Activated T-cell treated with anti-CD3 and anti-CD28 coated beads for 1 hour (primary cell): ENCODE measurements at places on chromosomes 4 and X.

GRCh38 chr4:73608689-73609594 lies 11.3 kb downstream of the RASSF6 start:
- no peak for DNase-seq

DNA sequence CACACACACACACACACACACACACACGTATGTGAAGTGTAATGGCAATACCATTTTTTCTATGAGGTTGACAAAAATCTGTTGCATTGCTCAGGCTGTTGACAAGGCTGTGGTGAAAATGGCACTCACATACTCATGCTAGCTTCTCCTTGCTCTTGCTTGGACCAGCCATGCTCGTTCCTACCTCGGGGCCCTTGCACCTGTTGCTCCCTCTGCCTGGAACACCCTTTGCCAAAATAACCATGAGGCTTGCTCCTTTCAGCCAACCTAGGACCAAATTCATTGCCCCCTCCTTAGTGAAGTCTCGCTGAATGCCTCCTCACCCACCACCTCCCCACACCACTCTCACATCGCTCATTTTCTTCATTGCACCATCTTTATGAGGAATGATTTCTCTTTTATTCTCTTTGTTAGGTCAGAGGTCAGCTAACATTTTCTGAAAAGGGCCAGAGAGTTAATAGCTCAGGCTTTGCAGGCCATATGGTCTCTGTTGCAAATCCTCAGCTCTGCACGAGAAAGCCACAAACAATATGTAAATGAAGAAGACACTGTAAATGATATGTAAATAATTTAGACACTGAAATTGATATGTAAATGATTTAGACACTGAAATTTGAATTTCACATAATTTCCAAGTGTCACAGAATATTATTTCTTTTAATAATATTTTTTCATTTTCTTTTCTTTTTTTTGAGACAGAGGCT lies 13.3 kb downstream of the SLC38A5 start:
- no peak for DNase-seq

- no peak for DNase-seq
Measured at GRCh38 chr4:147546349-147546748, 65.5 kb downstream of the EDNRA start.

DNA sequence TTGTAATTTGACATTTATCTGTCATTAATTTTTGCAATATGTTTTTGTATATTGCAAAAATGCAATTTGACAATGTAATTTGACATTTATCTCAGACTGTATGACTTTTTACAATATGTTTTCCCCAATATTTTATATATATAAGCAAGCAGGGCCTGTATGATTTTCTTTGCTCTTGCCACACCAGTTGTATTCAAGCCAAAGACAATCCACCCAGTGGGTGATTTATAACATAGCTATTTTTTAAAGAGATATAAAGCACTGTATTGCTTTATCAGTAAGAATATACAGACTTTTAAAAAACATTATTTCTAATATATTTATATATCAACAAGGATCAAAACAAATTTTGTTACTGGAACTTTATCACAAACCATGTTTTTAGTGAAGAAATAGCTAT lies 47.3 kb downstream of the SLIT2 start:
- no peak for DNase-seq

GRCh38 chr4:145552181-145552822 lies 66.9 kb upstream of the MMAA start:
- DNase-seq, result no peak

- DNase-seq, result no peak
Measured at GRCh38 chr4:76381986-76382385, 39.0 kb downstream of the CCDC158 start.

GRCh38 chrX:2432298-2432863 lies 68.4 kb downstream of the DHRSX start:
- DNase-seq, result no peak

GRCh38 chrX:39059866-39060265 lies 258.6 kb downstream of the MID1IP1 start:
- no peak for DNase-seq

GRCh38 chr4:8284391-8284790 lies 14.8 kb downstream of the HTRA3 start:
- no peak for DNase-seq

DNA sequence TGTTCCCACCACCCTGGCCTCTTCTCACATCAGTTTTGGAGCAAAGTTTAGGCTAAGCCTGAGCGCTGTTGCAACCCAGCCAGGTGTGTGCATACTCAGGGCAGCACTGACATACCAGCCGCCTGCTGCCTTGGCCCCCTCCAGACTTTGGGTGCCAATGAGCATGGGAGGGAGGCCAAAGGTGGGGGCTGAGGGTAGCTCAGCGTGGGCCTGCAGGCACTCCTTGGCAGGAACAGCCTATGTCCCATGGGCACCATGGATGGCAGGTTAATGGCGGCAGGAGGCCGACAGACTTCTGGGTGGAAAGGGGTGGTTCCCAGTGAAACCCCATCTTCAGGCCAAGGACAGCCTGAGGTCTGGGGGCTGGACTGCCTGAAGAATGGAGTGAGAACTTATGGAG lies 462.2 kb downstream of the ADGRL3 start:
- no peak for DNase-seq

DNA sequence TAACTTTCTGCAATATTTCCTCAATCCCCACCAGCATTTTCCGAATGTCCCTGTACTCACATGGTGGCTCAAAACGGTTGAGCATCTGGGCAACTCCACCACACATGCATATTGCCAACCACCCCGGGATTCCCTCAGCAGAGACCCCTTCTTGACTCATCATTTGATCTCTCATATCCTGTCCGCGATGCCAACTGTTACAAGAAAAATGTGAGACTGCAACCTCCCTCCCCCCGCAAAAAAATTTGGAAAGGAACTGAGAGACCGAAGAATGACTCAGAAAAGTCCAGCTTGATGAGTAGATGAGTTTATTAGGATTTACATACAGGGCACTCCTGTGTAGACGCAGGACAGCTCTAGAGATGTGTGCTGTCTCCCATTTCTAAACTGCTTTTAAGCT lies 561.4 kb downstream of the ZIC3 start:
- DNase-seq, result no peak

- DNase-seq, result no peak
Measured at GRCh38 chr4:5238173-5238572, 186.9 kb downstream of the STK32B start.

DNA sequence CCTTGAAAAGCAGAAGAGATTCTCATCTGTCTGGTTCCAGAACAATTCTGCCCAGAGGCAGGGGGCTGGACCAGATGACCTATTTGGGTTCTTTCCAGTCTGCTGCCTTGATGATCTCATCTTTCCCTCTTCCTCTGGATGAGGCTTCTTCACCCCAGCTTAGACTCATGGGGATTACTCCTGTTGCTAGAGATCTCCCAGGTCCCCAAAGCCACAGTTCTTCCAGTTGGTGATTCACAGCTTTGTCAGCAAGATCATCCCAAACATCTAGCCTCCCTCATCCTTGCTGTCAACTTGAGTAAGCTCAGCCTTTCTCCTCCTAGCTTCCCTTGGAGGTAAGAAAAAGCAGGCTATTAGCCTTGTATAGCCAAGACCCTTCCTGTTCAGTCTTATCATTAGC lies 64.2 kb upstream of the PJA1 start:
- no peak for DNase-seq

DNA sequence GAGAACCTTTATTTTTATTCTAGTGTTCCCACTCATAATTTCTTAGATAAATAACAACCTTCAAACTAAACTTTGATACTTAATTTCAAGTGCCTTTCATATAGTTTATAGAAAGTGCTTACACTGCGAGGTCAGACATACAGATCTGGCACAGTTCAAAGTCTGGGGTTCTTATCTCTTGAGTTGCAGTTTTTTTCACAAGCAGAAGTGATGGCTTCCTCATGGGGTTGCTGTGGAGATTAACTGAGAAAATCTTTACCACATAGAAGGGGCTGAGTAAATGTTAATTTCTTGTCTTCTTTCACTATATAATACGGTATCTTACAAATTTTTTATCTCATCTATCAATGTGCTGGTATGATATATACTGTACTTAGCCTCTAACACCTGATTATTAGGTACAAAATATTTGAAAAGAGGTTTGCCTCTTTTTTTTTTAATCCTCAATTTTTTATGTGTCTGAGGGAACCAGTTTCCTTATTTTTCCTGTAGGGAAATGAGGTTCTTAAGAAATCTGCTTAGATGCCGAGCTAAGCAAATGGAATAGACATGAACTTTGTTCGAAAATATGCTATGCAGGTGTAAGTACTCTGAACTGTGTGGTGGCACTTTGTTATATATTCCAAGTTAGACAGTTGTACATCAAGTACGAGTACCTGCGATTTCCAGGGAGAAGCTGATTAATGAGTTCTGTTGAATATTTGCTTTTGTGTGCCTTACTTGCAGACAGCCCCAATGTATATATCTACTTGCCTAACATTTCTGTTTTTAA lies 3.3 kb downstream of the ING2 start:
- DNase-seq, result no peak

DNA sequence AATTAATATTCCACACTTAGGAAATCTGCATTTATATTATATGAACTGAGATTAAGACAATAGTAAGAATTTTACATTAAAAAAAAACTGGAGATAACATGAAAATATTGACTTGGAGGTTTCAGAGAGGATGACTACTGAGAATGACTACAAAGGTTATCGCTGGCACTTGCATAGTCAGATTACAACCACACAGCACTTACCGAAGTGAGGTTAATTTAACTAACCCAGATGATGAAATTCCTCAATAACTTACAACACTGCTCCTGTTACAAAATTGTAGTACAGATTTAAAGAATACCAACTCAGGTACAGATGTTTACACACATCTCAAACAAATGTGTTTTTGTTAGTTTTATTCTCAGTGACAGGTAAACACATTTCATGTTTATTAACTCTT lies 283.5 kb downstream of the CAMK2D start:
- DNase-seq, result no peak

DNA sequence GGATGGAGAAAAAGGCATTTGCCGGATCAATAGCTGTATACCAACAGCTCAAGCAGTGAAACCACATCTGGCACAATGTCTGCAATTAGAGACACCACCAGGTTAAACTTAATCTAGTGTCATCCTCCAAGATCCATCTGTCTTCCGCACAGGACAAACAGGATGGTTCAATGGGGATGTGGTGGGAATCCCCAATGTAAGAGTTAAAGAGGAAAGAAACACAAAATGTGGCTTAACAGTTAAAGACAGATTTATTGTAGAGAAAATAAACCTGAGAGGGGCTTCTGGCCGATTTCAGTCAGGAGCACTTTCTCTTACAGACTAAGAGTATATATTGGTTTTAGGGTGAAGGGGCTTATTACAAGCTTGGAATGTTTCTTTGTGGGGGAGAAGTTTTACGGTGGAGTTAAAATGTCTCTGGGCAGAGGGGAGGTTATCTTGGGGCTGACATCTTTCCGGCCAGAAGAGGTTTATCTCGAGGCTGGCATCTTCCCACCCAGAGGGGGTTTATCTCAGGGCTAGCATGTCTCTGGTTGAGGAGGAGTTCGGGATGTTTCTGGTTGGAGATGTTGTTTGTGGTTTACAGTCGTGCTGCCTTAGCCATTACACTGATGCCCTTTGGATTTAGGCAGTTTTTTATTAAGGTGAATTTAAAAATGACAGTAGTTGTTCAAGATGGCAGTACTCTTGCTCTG lies 61.7 kb downstream of the KANTR start:
- no peak for DNase-seq

GRCh38 chr4:83010111-83010521 lies 507 bp downstream of the LIN54 start:
- no peak for DNase-seq

DNA sequence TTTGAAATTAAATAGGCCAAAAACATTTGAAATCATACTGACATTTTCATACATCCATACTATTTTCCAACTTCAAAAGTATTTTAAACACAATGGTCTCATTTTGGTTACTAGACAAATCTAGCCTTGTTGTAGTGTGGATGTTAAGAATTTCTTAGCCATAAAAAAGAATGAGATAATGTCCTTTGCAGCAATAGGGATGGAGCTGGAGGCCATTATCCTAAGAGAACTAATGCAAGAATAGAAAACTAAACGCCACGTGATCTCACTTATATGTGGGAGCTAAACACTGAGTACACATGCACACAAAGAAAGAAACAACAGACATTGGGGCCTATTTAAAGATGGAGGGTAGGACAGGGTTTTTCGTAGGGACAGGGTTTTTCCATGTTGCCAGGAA lies 153.8 kb downstream of the CCSER1 start:
- DNase-seq, result no peak

- no peak for DNase-seq
Measured at GRCh38 chr4:185532293-185532692, 3.0 kb downstream of the PDLIM3 start.

DNA sequence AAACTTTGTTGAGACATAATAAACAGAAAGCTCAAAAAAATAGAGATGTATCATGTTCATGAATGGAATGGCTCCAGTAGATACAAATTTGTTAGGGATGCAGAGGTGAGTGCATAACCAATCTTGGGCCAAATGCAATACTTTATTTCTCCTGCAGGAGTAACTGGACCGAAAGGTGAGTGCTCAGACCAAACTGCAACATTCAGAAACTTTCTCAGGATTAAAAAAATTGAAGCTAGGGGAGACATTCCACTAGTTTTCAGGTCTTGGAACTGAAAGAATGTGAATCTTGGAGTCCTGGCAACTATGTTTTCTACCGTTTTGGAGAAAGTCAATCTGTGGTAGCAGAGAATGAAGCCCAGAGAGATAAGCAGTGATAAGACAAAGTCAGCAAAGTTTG lies 21.2 kb upstream of the LCORL start:
- DNase-seq, result no peak

GRCh38 chr4:25883565-25883964 lies 20.8 kb upstream of the SEL1L3 start:
- no peak for DNase-seq

GRCh38 chr4:121118344-121118743 lies 45.8 kb downstream of the TNIP3 start:
- no peak for DNase-seq
